Kidney glomerular epithelial cell (primary cell): ENCODE measurements at places on chromosomes 5 and 9.

- DNase-seq: no peak
These were observed 122.4 kb downstream of the TLE4 start for GRCh38 chr9:79694208-79694607.

DNA sequence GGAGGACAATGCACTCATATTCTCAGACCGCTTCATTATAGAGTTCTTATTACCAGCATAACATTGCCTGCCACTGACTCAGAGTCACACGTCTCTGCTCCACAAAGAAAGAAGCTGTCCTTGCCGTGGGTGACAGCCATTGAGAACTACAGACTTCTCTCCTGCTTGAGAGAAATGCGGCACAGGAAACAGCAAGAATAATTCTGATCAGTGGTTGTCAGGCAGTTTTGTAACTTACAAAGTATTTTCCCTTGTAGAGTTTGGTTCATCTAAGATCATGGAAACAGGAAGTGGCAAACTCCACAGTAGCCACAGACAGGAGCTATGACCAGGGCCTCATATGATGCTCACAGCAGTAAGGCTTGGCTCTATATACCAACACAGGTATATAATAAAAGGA is 47.0 kb downstream of the KCNV2 start:
- DNase-seq: no peak

GRCh38 chr5:56596155-56596554 is 219.2 kb upstream of the MAP3K1 start:
- DNase-seq: peak; percentile 57

GRCh38 chr9:120104771-120105170 is 475.2 kb downstream of the CDK5RAP2 start:
- no peak for DNase-seq

DNA sequence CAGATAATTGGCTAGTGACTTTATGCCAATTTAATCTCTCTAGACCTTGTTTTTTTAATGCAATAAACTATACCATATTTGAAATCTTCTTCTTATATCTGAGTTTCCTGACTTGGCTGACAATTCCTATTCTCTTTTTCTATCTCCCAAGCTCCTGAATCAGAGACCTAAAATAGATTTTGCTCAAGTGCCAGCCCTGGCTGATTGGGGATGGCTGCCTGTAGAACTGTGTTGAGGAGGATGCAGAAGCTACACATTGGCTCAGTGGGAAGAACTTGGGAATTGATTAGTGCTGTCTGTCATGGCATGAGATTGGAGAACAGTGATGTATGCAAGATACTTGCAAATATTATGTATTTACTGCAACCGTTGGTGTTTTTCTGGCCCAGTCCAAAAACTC is 132.8 kb downstream of the INSYN2B start:
- no peak for DNase-seq

DNA sequence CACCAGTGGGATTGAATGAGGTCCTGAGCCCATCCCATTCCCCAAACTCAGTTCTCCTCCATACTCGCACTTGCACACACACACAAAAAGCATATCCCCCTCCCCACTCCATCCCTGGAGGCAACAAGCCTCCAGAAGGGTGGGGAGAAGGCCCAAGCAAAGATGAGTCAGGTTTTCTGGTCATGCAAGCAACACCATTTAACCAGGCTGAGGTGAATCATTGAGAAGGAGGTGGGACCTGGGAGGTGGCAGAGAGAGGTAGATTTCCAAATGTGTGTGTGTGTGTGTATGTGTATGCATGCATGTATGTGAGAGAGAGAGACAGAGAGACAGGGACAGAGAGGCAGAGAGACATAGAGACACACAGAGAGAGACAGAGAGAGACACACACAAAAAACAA is 185.2 kb upstream of the TRIM32 start:
- peak; percentile 74 for DNase-seq

- no peak for DNase-seq
These were observed 8.1 kb downstream of the MTMR12 start for GRCh38 chr5:32304622-32305021.

GRCh38 chr9:110464321-110464720 is 115.2 kb downstream of the SVEP1 start:
- no peak for DNase-seq

DNA sequence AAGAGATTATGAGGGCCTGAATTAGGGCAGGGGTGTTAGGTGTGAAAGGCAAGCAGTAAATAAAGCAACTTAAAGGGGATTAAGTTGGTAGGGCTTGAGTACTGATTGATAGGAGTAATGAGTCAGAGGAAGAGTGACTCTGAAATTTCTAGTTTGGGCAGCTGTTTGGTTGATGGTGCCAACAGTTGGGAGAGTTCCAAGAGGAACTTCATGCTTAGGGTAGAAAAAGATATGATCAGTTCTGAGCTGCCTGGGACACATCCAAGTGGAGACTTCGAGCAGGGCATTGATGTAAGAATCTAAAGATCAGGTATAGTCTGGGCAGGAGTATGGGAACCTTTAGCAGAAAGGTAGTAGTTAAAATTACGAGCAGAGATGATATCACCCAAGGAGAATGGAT is 10.2 kb downstream of the MAMDC2 start:
- peak; percentile 63 for DNase-seq

DNA sequence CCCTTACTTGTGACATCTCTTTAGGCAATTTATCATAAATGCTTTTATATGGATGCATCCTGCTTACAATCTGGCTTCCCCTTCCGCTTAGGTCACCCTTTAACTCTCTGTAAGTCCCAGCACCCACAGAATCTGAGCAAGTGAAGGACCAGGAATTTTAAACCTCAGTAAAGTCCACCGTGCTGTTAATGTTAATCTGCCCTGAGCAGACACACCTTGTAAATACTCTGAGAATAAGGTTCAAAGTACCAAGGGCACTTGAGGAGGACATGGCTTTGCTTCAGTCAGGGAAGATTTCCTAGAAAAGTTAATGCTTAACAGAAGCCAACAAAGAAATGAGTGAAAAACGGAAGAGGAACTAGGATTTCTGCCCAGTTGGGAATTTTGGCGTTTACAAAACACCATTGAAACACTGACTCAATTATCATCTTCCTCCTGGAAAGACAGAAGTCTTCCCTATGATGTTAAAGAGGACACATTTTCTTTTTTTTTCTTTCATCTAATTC is 26.4 kb upstream of the TTC39B start:
- DNase-seq: no peak

DNA sequence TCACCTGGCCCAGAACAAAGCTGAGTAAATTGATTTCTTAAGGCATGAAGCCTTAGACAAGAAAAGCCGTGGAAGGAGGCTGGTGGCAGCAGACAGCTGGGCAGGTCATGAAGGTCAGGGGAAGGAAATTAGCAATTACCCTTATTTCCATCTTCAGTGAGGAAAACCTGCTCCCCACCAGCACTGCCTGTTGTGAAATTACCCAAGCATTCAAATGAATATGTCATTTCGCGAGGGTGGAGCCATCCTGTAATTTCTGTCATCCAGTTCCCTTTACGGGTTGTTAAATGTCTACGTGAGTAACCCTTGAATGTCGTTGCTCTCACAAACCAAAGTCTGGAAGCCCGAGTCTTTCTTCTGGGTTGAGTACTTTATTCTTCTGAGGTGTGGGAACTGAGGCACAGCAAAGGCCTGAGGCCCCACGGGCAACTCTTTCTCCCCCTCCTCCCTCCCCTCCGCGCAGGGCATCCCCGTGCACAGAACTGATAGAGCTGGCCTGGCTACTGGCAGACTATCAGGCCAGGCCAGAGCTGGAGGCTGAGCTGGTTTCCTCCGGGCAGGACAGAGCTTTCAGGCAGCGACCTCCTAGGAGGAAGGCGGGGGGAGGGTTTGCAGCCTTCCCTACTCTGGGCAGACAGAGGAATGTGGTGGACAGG is 22.0 kb upstream of the AK3 start:
- DNase-seq: no peak

DNA sequence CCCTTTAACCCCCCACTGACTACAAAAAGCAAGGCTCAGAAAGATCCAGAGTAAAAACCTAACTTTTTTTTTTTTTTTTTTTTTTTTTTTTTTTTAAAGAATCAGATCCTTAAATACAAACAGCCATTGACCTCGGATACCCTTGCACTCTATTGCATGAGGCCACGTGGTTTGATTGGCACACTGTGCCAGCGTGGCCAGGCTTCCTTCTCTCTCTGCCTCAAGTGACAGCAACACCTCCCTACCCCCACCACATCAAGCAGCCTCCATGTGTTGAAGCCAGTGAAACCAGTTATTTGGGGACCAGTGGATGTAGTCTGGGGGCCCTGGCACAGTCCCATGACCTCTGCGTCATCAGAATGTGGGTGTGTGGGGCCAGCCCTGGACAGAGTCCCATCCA is 71.4 kb downstream of the OTULIN start:
- no peak for DNase-seq

DNA sequence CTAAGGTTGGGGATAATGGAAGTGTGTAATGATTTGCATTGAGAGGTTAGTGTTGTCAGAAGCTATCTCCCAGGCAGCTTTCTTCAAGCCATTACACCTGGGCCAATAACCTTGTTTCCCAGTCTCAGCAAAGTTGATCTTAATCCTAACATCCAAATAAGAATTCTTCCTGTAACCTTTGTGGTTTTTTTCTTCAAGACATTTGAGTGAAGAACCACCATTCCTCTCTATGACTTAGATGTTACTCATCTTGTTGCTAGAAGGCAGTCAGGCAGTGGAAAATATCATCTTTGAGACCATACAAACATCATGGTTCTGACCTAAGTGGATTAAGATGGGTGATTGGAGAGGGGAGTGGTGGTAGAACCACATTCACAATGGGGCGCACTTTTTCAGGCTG is 103.5 kb downstream of the NDUFAF2 start:
- peak; percentile 78 for DNase-seq

DNA sequence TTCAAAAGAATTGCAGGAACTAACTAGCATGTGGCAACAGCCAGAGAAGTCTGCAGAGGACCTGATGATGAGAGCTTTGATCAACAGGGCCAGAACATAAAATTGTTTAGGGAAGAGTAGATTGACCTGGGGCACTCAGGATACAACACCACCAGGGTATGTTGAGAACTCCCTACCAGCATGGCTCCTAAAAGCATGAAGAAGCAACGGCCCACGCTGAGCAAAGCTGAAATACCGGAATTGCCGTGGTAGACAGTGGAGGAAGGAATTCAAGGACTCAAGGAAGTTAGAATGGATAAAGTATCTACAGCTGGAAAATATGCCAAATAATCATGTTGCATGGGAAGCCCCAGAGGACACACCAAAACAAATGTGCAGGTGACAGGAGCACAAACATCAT is 31.6 kb downstream of the DROSHA start:
- DNase-seq: no peak

DNA sequence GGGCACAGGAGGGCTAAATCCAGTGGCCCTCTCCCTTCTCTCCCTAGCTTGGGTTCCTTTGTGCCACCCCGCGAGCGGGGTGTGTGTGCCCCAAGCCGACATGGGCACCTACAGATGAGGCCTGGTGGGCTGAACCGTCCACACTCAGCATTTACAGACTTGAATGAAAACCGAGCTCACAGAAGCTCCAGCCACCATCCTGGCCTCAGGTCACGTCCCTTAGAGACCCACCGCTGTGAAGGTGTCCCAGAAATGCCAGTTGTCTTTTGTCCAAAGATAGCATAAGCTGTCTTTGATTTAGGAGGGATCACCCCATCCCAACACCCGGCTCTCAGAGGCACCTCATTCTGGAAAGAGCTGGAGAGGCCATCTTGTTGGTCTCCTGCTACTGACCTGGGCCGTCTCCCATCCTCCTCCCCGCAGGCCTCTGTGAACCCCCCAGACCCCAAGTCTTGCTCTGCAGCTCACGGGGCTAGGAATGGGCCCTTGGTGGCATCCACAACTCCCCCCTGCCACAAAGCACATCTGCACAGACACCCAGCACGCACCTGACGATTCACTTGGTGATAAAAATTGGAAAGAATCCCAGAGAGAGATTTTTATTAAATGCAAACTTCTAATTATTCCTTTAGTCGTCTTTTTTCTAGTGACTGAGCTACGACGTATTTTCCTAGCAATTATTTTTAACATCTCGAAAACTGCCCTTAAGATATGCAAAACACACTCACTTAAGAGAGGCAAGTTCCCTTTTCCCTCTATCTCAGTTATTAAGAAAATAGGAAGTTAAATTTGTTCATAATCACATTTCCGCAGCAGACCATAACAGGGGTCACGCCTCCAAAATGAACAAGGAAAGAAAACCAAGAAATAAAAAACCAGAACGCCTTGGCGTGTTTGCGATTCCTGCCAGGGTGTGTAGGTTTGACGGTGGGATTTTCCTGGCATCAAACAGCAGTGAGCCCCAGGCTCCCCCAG is 80.5 kb upstream of the LMX1B start:
- DNase-seq: no peak

DNA sequence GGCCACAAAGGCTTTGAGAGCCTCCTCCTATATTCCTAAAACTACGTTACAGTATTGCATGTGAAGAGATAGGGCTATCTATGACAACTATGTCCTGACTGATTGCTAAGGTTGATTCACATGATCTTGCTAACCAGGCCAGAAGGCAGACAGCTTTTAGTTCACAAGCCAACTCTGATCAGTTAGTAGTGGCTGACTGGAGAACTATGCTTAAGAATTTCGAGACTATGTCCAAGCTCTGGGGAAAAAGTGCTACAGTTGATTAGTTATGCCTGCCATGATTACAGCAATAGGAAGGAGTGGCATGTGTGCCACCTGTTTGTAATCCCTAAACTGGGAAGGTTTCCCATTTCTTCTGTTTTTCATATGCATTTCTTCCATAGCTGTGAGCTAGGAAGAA is 223.4 kb downstream of the DOCK8 start:
- no peak for DNase-seq

- DNase-seq: no peak
These were observed 212.9 kb downstream of the PBX3 start for GRCh38 chr9:125959951-125960619.

DNA sequence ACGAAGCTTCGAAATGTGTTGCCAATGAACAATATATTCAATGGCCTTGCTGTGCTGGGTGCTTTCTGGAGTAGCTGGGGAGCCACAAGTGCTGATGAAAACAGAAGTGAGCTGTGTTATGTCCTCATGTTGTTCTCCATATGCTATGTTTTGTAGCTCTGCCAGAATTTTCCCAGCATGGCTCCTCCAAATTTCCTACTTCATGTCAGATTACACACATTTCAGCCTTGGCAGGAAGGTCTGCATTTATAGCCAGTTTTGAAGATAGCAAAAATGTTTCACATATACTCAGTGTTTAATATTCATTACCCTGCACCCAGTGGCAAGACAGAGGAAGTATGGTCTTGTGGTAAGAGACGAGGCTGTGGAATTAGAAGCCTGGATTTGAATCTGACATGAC is 22.6 kb upstream of the NMUR2 start:
- DNase-seq: no peak

- DNase-seq: no peak
These were observed 65.0 kb downstream of the IRX1 start for GRCh38 chr5:3660630-3661029.

DNA sequence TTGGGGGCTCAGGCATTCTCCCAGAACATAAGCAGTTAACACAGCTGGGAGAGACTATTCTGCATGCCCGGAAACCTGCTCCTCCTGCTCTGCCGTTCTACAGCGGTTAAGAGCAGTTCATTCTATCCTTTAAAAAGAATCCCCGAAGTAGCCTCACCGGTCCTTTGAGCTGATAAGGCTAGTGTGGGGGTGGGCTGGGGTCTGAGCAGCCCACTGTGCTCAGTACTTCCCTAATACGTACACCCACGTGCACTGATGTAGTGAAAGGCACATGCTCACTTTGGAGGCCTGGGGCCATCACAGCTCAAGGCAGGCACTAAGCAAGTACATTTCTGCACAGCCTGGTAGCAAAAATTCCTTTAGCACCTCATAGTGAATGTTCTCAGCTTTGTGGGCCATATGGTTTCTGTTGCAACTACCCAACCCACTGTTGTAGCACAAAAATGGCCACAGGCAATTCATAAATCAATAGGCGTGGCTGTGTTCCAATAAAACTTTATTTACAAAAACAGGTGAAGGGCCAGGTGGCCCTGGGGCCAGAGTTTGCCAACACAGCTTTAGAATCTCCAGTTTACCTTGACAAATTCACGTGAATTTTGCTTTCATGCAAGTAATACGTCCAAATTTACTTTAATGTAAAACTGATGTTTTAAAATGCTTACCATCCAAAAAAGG is 136.4 kb downstream of the ZNF354C start:
- no peak for DNase-seq
